ENCODE measurements at places on chromosomes 2 and 18.

GRCh38 chr18:45386041-45386655 is 229.1 kb upstream of the SLC14A2 start:
- no peaks in the 10 kb centered on the region for H3K36me3 ChIP-seq
- no peak overlapping the region for H3K4me3 ChIP-seq
- H3K4me1 ChIP-seq = peaks cover 4% of the 10 kb centered on the region
- no peaks in the 10 kb centered on the region for H3K27me3 ChIP-seq
- no peak overlapping the region for H3K27ac ChIP-seq

DNA sequence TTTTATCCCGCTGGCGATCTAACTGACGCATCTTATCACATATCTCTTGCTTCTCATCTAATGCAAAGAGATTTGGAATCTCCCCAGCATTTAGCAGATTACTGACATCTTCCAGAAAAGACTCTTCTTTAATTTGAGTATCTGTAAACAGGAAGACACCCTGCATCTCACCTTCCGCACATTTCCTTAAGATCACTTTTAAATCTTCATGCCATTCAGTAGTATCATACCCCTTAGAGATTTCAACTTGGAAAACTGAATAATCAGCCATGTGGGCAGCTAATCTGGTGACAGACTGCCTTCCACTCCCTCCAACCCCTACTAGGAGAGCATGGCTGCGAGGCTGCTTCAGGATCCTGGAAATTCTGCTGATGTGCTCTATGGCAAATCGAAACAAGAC is 204.3 kb downstream of the DNAH7 start:
- no peak overlapping the region for H3K4me3 ChIP-seq
- H3K36me3 ChIP-seq = no peaks in the 10 kb centered on the region
- H3K4me1 ChIP-seq = no peaks in the 10 kb centered on the region
- H3K27me3 ChIP-seq = no peaks in the 10 kb centered on the region
- no peak overlapping the region for H3K27ac ChIP-seq

GRCh38 chr18:634551-635045 is 22.9 kb upstream of the TYMS start:
- H3K36me3 ChIP-seq = no peaks in the 10 kb centered on the region
- H3K27me3 ChIP-seq = no peaks in the 10 kb centered on the region
- no peak overlapping the region for H3K27ac ChIP-seq
- DNase-seq = no peak
- H3K4me3 ChIP-seq = no peak overlapping the region

GRCh38 chr2:102473631-102474030 is 605 bp downstream of the SLC9A4 start:
- peaks cover 5% of the 10 kb centered on the region for H3K27me3 ChIP-seq
- H3K4me1 ChIP-seq = no peaks in the 10 kb centered on the region
- H3K27ac ChIP-seq = no peak overlapping the region
- H3K4me3 ChIP-seq = no peak overlapping the region
- H3K36me3 ChIP-seq = no peaks in the 10 kb centered on the region

- H3K4me1 ChIP-seq = peaks cover 63% of the 10 kb centered on the region
- H3K27me3 ChIP-seq = no peaks in the 10 kb centered on the region
- no peaks in the 10 kb centered on the region for H3K36me3 ChIP-seq
- DNase-seq = no peak
- H3K27ac ChIP-seq = no peak overlapping the region
- no peak overlapping the region for H3K4me3 ChIP-seq
Observed at GRCh38 chr2:20491739-20492531, 45.1 kb downstream of the RHOB start.

- no peak for DNase-seq
- no peaks in the 10 kb centered on the region for H3K27me3 ChIP-seq
- H3K4me1 ChIP-seq = peaks cover 25% of the 10 kb centered on the region
- H3K36me3 ChIP-seq = no peaks in the 10 kb centered on the region
Observed at GRCh38 chr2:232286001-232286868, 92.3 kb upstream of the ALPP start.

- H3K36me3 ChIP-seq = no peaks in the 10 kb centered on the region
- no peak overlapping the region for H3K4me3 ChIP-seq
- DNase-seq = no peak
Observed at GRCh38 chr18:9861933-9862332, 23.8 kb upstream of the TXNDC2 start.

DNA sequence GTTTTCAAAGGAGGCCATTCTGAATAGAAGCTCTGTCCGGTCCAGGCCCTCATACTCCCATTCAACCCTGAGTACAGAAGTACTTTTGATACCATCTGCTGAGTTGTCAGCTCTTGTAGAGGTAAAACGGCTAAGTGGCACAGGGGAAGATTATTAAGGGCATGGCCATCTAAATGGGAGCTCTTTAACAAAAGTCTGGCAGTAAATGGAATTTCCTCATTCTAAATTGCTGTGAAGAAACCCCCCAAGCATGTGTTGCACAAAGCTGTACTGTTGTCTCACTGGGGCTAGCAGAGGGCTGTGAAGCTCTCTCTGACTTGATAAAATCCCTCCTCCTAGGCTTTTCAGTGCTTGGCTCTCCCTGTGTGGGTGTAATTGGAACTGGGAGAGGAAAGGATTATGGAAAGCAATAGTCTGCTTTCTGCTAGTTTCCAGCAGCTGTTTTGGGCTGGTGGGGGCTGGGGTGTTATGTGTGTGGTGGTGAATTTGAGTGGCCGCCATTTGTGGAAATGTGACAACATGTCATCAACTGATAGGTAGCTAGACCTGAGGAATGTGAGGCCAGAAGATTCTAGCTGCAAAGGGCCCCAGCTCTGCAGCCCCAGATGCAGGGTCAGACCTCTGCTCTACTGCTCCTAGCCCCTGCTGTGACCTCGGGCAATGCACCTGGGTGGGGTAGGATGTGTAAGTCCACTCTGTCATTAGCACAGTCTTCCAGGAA is 65.1 kb downstream of the MAP4K4 start:
- peaks cover 54% of the 10 kb centered on the region for H3K4me1 ChIP-seq
- H3K27ac ChIP-seq = no peak overlapping the region
- no peaks in the 10 kb centered on the region for H3K27me3 ChIP-seq
- no peak for DNase-seq

GRCh38 chr2:46117994-46118393 is 179.2 kb upstream of the EPAS1 start:
- H3K27me3 ChIP-seq = no peaks in the 10 kb centered on the region
- H3K4me1 ChIP-seq = peaks cover 34% of the 10 kb centered on the region
- no peak for DNase-seq
- no peak overlapping the region for H3K27ac ChIP-seq
- H3K36me3 ChIP-seq = no peaks in the 10 kb centered on the region

GRCh38 chr18:68722821-68723220 is 7.9 kb upstream of the TMX3 start:
- no peaks in the 10 kb centered on the region for H3K36me3 ChIP-seq
- H3K4me3 ChIP-seq = no peak overlapping the region
- H3K4me1 ChIP-seq = peaks cover 9% of the 10 kb centered on the region

DNA sequence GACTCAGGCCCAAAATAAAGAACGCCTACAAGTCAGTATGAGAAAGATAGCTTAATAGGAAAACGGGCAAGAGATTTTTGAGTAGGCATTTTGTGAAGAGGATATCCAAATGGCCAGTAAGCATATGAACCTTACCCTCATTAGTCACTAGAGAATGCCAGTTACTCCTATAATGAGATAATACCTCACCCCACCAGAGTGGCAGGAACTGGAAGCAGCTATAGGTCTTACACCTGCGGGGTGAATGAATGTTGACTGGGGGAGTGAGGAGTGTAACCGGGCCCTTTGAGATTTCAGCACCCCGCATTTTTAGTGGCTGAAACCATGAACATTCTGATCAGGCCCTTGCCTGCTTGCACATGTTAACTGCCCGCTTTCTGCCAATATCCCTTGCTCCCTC is 7.5 kb upstream of the PTPN2 start:
- H3K36me3 ChIP-seq = no peaks in the 10 kb centered on the region
- no peak for DNase-seq
- no peaks in the 10 kb centered on the region for H3K27me3 ChIP-seq
- H3K27ac ChIP-seq = no peak overlapping the region
- no peak overlapping the region for H3K4me3 ChIP-seq

GRCh38 chr2:20592106-20593071 is 58.5 kb downstream of the HS1BP3 start:
- peaks cover 43% of the 10 kb centered on the region for H3K4me1 ChIP-seq
- peak overlapping the region; percentile 0 for H3K27ac ChIP-seq
- H3K4me3 ChIP-seq = no peak overlapping the region

DNA sequence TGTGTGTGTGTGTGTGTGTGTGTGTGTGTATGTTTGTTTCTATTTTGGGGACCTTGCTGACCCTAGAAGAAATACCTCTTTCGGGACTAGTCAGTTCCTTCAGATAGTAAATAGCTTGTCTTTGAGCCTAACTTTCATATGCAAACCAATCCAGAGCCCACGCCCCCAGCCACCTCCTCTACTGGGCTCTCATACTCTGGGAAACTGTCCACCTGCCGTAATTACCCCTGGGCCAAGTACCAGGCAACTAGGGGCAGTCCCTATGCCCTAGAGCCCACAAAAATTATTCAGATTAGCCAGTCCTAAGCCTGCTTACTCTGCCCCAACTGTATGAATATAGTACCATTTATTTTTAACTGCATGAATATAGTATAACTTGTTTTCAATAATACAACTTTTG is 970.4 kb downstream of the EPHA4 start:
- H3K4me1 ChIP-seq = no peaks in the 10 kb centered on the region
- no peaks in the 10 kb centered on the region for H3K27me3 ChIP-seq
- no peak for DNase-seq
- no peak overlapping the region for H3K4me3 ChIP-seq
- H3K27ac ChIP-seq = no peak overlapping the region

DNA sequence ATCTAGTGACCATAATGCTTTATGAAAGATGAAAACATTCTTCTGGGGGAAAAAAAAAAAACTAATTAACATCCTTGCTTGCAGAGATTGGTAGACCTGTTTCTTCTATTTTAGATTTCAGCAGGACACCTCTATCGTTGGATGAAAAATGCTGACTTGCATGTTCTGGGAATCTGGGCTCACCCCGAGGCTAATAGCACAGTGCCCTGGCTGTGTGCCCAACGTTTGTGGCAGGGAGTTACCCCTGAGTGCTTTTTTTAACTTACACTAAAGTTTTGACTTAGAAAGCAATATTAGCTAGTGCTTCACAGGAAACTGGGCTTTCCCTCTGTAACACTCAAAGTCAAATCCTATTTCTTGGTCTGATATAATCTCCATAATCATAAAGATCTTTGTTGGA is 233.2 kb downstream of the SLC8A1 start:
- peaks cover 8% of the 10 kb centered on the region for H3K4me1 ChIP-seq
- DNase-seq = no peak
- no peaks in the 10 kb centered on the region for H3K27me3 ChIP-seq
- H3K4me3 ChIP-seq = no peak overlapping the region
- H3K27ac ChIP-seq = no peak overlapping the region

DNA sequence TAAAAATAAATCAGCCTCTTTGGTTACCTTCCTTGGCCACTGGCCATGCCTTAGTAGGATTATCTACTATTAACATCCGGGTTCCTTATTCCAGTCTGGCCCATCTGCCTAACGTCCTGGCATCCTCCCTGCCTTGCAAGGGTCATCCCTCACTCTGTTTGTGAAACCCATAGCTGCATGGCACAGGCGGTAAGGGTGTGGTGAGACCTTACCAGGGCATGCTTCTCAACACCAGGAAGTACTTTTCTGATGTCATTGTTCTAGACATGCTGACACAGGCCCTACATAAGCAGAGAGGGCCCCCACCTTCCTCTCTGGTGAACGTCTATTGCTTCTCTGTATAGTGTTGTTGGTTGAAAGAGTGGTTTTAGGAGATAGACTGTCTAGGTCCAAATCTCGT is 296.8 kb upstream of the SPRED2 start:
- no peak for DNase-seq
- H3K4me3 ChIP-seq = no peak overlapping the region
- H3K36me3 ChIP-seq = no peaks in the 10 kb centered on the region

DNA sequence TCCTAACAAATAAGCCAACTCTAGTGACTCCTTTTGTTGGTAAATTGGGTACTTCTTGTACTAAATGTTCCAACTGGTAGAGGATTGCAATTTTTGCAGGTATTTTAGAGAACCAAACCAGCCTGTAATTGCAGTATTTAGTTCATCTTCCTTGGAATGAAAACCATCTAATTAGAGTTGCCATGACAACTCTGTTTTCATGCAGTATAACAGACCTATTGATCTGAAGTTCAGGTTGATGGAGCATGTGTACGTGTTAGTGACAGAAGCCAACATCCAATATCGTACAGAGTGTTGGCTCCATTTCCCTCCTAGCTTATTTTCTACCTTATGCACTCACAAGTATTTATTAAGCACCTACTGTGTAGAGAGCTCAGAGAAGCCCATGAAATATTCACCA is 176.3 kb upstream of the FOSL2 start:
- H3K36me3 ChIP-seq = no peaks in the 10 kb centered on the region
- no peaks in the 10 kb centered on the region for H3K27me3 ChIP-seq
- no peak for DNase-seq
- no peak overlapping the region for H3K4me3 ChIP-seq

DNA sequence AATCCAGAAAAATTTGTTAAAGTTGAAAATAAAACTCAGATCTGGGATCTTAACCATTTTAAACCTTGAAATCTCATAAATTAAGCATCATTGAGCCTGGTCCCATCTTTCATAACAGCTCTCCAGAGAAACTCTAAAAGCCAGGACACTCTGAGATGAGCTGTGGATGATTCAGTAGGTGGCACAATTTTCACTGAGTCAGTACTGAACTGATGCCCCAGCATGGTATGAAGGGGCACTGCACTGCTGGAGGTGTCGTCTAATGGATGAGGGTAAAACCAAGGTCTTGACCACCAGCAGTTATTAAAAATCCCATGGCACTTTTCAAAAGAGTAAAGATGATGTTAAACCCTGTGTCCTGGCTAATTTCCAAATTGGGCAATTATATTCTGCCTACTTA is 170.6 kb downstream of the FIGN start:
- H3K27ac ChIP-seq = no peak overlapping the region
- H3K4me1 ChIP-seq = no peaks in the 10 kb centered on the region
- H3K36me3 ChIP-seq = no peaks in the 10 kb centered on the region
- H3K4me3 ChIP-seq = no peak overlapping the region

- no peak overlapping the region for H3K4me3 ChIP-seq
- no peaks in the 10 kb centered on the region for H3K27me3 ChIP-seq
- H3K36me3 ChIP-seq = no peaks in the 10 kb centered on the region
- H3K27ac ChIP-seq = no peak overlapping the region
Observed at GRCh38 chr18:13257361-13257980, 38.9 kb downstream of the LDLRAD4 start.

- peaks cover 24% of the 10 kb centered on the region for H3K4me1 ChIP-seq
- no peaks in the 10 kb centered on the region for H3K27me3 ChIP-seq
- no peak for DNase-seq
Observed at GRCh38 chr2:68911709-68912108, 40.5 kb upstream of the BMP10 start.

DNA sequence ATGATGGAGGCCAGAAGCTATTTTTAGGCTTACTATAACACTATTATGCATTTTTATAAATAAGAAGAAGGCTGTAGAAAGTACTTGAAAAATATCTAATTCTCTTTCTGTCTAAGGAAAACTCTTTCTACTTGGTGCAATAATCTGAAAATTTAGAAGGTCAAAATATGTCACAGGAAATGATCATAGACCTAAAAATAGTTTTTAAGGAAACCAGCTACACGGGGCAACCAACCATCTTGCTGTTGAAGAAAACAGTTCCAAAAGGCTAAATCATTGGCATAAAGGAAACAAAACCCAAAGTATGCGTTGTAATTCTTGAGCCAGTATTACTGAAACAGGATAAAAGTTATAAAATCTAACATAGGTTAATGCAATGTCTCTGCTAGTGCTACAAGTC is 40.2 kb downstream of the SOCS6 start:
- H3K27ac ChIP-seq = no peak overlapping the region
- DNase-seq = no peak
- no peaks in the 10 kb centered on the region for H3K27me3 ChIP-seq
- peaks cover 16% of the 10 kb centered on the region for H3K36me3 ChIP-seq
- H3K4me3 ChIP-seq = no peak overlapping the region

GRCh38 chr2:127622561-127623387 is 23.2 kb upstream of the GPR17 start:
- H3K36me3 ChIP-seq = no peaks in the 10 kb centered on the region
- H3K4me1 ChIP-seq = no peaks in the 10 kb centered on the region
- peaks cover 11% of the 10 kb centered on the region for H3K27me3 ChIP-seq
- no peak overlapping the region for H3K4me3 ChIP-seq

Data from suprapubic skin (tissue), 4 donors.